Sigmoid colon (tissue), 7 donors: ENCODE measurements at places on chromosomes 12 and 14. TPM values are rescaled to one million over a fixed set of nuclear protein-coding genes. Genes with fewer than 3 reads are reported as not detected.

The ABCD2 gene
- not detected for polyA plus RNA-seq

The KIF26A gene
- 1.4 TPM for polyA plus RNA-seq

The TPCN1 gene
- 9.7 TPM for polyA plus RNA-seq

The DNAH10 gene
- not detected for polyA plus RNA-seq

The GNB3 gene
- 1.2 TPM for polyA plus RNA-seq

The TGM1 gene
- polyA plus RNA-seq, result 2.7 TPM

The SLCO1B1 gene
- polyA plus RNA-seq, result not detected

The SPIC gene
- not detected for polyA plus RNA-seq

The KRT2 gene
- 0.38 TPM for polyA plus RNA-seq

The PCBP2 gene
- polyA plus RNA-seq, result 333 TPM

The DTX1 gene
- 15.8 TPM for polyA plus RNA-seq

The CHURC1 gene
- 42.5 TPM for polyA plus RNA-seq

The MYF6 gene
- polyA plus RNA-seq, result not detected

The PARP11 gene
- 6.0 TPM for polyA plus RNA-seq

The PIANP gene
- 0.46 TPM for polyA plus RNA-seq

The ANHX gene
- polyA plus RNA-seq, result not detected

The AQP2 gene
- polyA plus RNA-seq, result not detected

The GLT8D2 gene
- polyA plus RNA-seq, result 4.2 TPM

The RAD9B gene
- polyA plus RNA-seq, result 0.36 TPM

The TAS2R13 gene
- not detected for polyA plus RNA-seq

The WBP11 gene
- 13.2 TPM for polyA plus RNA-seq

The PLEKHH1 gene
- 12.3 TPM for polyA plus RNA-seq

The NOXRED1 gene
- polyA plus RNA-seq, result not detected

The NUMB gene
- polyA plus RNA-seq, result 45.6 TPM

The GPR68 gene
- polyA plus RNA-seq, result not detected

The VRTN gene
- polyA plus RNA-seq, result 0.23 TPM

The SYCP3 gene
- polyA plus RNA-seq, result not detected

The ASB2 gene
- 4.2 TPM for polyA plus RNA-seq

The RNU4-1 gene
- not detected for polyA plus RNA-seq

The SYT1 gene
- polyA plus RNA-seq, result not detected

The PLBD1 gene
- polyA plus RNA-seq, result 18.3 TPM

The TMEM233 gene
- 0.10 TPM for polyA plus RNA-seq

The POMT2 gene
- polyA plus RNA-seq, result 16.8 TPM

The BEST3 gene
- not detected for polyA plus RNA-seq

The NDUFA12 gene
- polyA plus RNA-seq, result 256 TPM

The HOXC4 gene
- not detected for polyA plus RNA-seq

The EXOC3L4 gene
- polyA plus RNA-seq, result 6.0 TPM

The PLCZ1 gene
- polyA plus RNA-seq, result not detected

The CSRP2 gene
- polyA plus RNA-seq, result 25.2 TPM

The FOXN4 gene
- not detected for polyA plus RNA-seq

The ZC3H10 gene
- 1.2 TPM for polyA plus RNA-seq

The PLEKHG7 gene
- polyA plus RNA-seq, result 0.23 TPM

The TMEM119 gene
- polyA plus RNA-seq, result 2.4 TPM

The BDKRB2 gene
- 10.8 TPM for polyA plus RNA-seq

The C12orf57 gene
- polyA plus RNA-seq, result 418 TPM

The FAM222A gene
- polyA plus RNA-seq, result 1.2 TPM

The KCNJ8 gene
- 6.4 TPM for polyA plus RNA-seq

The ANAPC5 gene
- polyA plus RNA-seq, result 51.6 TPM

The SMAGP gene
- polyA plus RNA-seq, result 78.8 TPM

The IGF1 gene
- 12.0 TPM for polyA plus RNA-seq
